ENCODE measurements at places on chromosomes 7 and 10. TPM values are rescaled to one million over a fixed set of nuclear protein-coding genes. Genes with fewer than 3 reads are reported as not detected.
A peak's percentile ranks its signal among the peaks of the same experiment; 100 is the strongest.

DNA sequence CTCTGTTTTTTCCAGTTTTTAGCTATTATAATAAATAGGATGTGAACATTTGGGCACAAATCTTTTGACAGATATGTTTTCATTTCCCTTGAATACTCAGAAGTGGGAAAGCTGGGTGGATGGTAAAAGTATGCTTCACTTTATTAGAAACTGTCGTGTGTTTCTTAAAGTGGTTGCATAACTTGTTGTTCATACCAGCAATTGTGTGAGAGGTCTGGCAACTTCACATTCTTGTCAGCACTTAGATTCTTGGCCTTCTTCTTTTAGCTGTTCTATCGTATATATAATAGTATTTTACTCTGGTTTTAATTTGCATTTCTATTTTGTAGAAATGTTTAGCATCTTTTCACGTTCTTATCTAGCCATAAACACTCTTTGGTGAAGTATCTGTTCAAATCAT lies 894.4 kb downstream of the KCNMA1 start:
- no peak for DNase-seq

DNA sequence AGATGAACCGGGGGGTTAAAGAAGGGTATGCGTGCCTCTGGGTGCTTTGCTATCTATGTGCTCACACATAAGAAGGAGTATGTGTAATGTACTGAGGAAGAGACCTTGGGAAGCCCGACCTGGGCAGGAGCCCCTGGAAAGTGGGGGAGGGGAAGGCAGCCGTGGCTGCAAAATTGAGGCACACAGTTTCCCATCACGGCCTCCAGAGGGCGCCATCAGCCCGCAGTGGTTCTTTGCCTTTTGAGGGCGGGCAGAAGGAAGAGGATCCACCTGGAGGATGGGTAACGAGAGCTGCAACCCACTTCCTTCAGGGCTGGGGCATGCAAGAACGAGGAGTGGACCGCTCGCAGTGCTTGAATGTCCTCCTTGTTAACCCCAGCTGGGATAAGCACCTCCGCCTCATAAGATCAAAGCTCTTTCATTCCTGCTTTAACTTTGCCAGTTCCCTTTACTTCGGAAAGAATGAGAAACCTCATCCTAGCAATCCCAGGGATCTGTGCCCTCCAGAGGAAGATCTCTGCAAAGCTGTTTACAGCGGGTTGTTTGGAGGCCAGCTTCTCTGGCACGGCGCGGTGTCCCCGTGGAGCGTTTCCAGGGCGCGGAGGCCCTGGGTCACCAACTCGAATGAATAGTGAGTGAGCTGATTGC lies 77.9 kb downstream of the PCGF5 start:
- peak; percentile 39 for DNase-seq

GRCh38 chr10:34295142-34295548 lies 520.0 kb downstream of the PARD3 start:
- no peak for DNase-seq

GRCh38 chr7:25858525-25859411 lies 293.2 kb upstream of the NFE2L3 start:
- DNase-seq: no peak

DNA sequence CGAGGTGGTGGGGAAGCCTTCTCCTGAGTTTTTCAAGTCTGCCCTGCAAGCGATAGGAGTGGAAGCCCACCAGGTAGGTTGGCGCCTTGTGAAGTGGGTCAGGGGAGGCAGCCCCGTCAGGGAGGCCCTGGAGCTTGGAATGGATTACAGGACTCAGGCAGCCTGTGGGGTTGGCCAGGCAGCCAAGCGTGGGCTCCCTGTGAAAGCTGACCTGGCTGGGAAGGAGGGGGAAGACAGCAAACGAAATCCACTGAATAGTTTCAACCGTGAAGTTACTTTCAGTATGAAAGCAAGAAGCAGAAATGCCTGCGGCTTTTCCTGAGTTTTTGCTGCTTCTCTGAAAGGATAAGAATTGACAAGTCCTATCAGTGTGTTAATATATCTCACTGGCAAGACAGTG lies 36.4 kb downstream of the LHPP start:
- DNase-seq: no peak

GRCh38 chr7:11831736-11832495 lies at the start of gene THSD7A:
TSS of gene THSD7A (minus strand) at chr7:11832198. CDS start at chr7:11831946, 252 bp downstream.
- DNase-seq: no peak

GRCh38 chr7:106169821-106170610 lies 57.9 kb upstream of the SYPL1 start:
- no peak for DNase-seq

The PPP1R17 gene
- total RNA-seq: not detected

The THSD7A gene
- total RNA-seq: 7.8 TPM

DNA sequence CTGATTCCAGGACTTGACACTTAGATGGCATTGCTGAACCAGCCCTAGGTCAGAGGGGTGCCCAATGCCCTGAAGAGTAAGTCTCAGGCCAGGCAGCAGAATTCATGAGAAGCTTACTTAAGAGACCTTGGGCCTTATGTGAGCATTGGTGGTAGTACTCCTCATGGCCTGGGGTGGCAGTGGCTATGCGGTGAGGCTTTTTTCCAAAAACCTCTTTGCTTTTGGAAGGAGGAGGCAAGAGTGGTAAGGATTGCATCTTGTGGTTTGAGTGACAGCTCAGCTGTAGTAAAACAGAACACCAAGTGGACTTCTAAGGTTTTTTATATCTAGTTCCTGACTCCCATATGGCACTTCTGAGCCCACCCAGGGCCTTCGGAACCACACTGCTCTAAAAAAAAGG lies 459.0 kb upstream of the STEAP1 start:
- no peak for DNase-seq

- no peak for DNase-seq
These were observed 10.1 kb downstream of the PFKFB3 start for GRCh38 chr10:6212806-6213205.

GRCh38 chr10:28906934-28907333 lies 229.6 kb downstream of the BAMBI start:
- no peak for DNase-seq

The CABCOCO1 gene
- total RNA-seq: not detected

The CDHR1 gene
- 0.24 TPM for total RNA-seq

The DGKI gene
- 2.6 TPM for total RNA-seq

The SAP25 gene
- total RNA-seq: not detected

- no peak for DNase-seq
These were observed 42.5 kb upstream of the LRGUK start for GRCh38 chr7:134084488-134085144.

GRCh38 chr10:114396464-114396863 lies 7.8 kb downstream of the AFAP1L2 start:
- DNase-seq: no peak

The RP9 gene
- total RNA-seq: 6.8 TPM

- DNase-seq: no peak
These were observed 38.9 kb downstream of the CCNY start for GRCh38 chr10:35375091-35375765.

The ZNF804B gene
- total RNA-seq: not detected

The VPS37D gene
- not detected for total RNA-seq

- DNase-seq: peak; percentile 32
These were observed 128.5 kb downstream of the TNS3 start for GRCh38 chr7:47453093-47454061.

- no peak for DNase-seq
These were observed 112.5 kb downstream of the MYOF start for GRCh38 chr10:93369588-93370164.

GRCh38 chr7:50594734-50595485 lies 29.7 kb upstream of the DDC start:
- no peak for DNase-seq

The IFRD1 gene
- 85.1 TPM for total RNA-seq

The METTL27 gene
- not detected for total RNA-seq

The AEBP1 gene
- total RNA-seq: 134 TPM

The CACNB2 gene
- 2.0 TPM for total RNA-seq

GRCh38 chr10:110203500-110204455 lies 3.6 kb upstream of the MXI1 start:
- DNase-seq: no peak

The FAM241B gene
- 1.8 TPM for total RNA-seq

DNA sequence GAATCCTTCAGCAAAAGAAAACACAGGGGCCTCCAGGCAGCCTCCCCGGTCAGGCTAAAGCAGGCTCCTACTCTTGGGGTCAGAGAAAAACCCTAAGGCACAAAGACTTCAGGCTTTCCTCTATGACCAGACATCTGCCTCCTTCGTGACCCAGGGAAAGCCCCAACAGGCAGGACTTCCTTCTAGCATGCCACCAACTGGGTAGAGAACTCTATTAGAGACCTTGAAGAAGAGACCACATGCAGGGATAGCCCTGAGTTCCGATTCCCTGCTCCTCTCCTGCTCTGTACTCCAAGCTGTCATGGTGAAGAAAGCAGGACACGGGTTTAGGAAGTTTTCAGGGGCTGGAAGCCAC lies 1.3 kb downstream of the TRPV6 start:
- no peak for DNase-seq

DNA sequence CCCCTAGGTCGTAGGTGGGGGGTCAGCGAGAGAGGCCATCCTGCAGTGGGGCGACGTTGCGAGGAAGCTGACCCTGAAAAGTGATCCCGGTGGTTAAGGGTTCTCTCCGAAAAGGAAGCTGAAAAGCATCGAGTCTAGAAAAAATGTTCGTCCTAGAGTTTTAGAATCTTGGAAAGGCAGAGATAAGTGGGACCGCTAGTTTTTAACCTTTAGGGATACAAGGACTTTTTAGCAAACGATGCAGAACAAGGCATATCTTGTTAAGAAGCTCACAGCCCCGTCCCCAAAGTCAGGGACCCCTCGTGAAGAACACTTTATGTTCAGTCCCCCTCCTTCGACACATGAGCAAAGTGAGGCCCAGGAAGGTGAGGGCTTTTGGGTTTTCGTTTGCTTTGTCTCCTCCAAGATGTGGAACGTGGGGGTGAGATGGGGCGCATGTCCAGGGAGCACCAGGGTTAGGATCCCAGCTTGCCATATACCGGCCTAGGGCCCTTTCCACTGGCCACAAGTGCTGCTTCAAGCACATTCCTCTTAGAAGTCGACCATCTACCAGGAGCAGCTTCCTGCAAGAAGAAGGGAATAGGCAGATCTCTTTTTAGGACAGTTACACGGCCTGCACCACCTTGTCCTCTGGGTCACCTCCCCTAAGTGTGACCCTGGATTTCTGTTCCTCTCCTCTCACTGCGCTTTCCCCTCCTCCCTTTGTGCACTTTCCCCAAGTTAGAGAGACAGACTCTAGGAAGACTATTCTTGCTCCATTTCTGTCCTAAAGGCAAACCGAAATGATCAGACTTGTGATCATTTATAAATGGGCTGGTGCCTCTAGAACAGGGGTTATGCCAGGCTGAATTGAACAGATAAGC lies 969 bp downstream of the SLC35G1 start:
- no peak for DNase-seq

- DNase-seq: no peak
These were observed 1.1 kb downstream of the PLEKHS1 start for GRCh38 chr10:113752553-113752952.

DNA sequence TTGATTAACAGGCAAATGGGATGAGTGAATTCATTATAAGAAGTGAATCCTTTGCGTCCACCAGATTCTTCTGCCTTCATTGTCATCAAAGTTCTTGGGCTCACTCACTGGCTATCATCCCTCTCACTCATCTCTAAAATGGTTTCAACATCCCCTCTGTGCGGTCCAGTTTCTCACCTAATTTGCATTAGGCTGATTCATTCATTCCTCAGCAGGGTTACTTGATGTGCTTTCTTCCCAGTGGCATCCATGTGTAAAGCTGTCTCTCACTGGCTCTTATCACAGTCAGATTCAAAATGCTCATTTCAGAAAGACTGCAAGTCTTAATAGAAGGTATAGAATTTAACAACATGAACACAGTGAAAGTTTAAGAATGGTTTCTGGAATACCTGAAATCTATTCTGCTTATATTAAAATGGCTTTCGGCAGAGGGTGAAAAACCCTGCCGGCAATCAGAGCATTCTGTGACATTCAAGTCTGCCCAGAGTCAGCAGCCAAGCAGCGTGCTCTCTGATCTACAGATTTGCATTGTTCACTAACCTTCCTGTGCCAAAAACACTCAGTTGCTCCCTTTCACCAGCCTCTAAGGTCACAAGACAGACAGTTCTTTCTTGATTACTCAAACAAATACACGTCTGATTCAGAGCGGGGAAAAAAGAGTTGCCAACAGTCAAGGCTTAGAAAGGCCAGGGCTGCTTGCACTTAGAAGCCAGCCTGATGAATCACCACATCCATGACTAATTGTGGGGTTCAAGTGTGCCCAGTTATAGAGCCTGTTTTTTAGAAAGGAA lies 106.7 kb downstream of the TES start:
- DNase-seq: peak; percentile 22

The ZNRF2 gene
- 19.7 TPM for total RNA-seq

GRCh38 chr10:47181052-47181849 lies 118.7 kb upstream of the GDF10 start:
- no peak for DNase-seq

DNA sequence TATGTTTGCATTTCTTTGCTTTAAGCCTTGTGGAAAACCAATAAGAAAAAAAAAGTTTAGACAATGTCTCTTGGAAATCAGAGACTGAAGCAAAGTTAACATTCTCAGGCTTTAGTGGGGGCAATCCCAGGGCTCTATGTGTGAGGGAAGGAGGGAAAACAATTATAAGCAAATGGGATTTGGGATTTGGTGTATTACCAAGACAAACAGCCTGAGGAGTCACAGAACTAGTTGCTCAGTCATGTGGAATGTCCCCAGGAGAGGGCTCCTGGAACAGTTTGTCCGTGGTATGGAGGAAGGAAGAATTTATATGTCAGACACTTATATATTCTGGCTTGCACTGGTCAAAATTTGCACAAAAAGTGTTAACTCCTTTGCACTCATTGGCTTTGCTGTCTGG lies 562.9 kb upstream of the TPK1 start:
- no peak for DNase-seq

- no peak for DNase-seq
These were observed 75.8 kb downstream of the ZMIZ1 start for GRCh38 chr10:79144351-79145173.

DNA sequence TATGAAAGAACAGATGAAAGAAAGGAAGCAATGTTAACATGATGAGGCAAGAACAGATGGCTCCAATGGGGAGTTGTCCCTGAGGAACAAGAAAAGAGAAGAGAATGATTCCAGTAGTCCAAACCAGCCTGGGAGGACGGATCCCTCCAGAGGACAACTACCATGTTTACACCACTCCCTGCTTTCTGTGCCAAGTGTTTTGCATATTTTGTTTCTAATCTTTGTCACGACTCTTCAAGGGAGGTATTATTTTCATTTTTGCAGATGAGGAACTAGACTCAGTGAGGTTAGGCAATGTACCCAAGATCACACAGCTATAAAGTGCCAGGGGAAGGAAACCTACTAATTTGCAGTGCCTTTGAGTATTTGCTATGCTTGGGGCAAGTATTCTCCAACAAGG lies 116.2 kb downstream of the PARP12 start:
- no peak for DNase-seq

DNA sequence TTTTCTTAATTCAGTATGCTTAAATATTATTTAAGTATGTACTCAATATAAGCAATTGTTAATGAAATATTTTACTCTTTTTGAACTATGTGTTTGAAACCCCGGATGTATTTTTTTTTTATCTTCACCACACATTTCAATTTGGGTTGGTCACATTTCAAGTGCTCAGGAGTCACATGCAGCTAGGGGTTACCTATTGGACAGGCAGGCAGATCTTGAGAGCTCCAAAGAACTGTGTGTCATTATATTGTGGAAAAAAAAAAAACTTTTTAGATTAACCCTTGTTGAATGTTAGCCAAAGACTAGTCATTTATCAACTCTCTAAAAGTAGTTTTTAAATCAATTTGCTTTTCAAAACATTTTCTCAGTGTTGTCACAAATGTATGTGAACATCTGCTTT lies 37.2 kb downstream of the IKZF1 start:
- no peak for DNase-seq

The LRMDA gene
- 15.9 TPM for total RNA-seq

GRCh38 chr10:132205650-132206376 lies 19.1 kb downstream of the DPYSL4 start:
- no peak for DNase-seq

- DNase-seq: no peak
These were observed 14.1 kb upstream of the CSGALNACT2 start for GRCh38 chr10:43124094-43124521.

The CTAGE6 gene
- not detected for total RNA-seq
